BJ (cell line): ENCODE measurements at places on chromosomes 6 and 20. TPM values are rescaled to one million over a fixed set of nuclear protein-coding genes. Genes with fewer than 3 reads are reported as not detected.

- DNase-seq, result no peak
Measured at GRCh38 chr20:45823949-45824835, 2.9 kb downstream of the TNNC2 start.

GRCh38 chr6:64299176-64299575 lies 663.6 kb downstream of the PHF3 start:
- no peak for DNase-seq

GRCh38 chr6:168167431-168168315 lies 88.7 kb upstream of the FRMD1 start:
- DNase-seq, result no peak

DNA sequence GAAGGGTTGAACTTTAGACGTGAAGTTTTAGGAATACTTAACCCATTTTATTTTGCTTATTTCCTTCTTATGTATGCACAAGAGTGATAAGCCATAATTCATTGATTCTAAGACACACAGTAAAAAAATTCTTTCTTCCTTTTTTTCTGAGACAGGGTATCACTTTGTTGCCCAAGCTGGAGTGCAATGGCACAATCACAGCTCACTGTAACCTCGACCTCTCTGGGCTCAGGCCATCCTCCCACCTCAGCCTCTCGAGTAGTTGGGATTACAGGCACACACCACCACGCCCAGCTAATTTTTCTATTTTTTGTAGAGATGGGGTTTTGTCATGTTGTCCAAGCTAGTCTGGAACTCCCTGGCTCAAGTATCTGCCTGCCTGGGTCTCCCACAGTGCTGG lies 116.6 kb upstream of the RNF24 start:
- no peak for DNase-seq

DNA sequence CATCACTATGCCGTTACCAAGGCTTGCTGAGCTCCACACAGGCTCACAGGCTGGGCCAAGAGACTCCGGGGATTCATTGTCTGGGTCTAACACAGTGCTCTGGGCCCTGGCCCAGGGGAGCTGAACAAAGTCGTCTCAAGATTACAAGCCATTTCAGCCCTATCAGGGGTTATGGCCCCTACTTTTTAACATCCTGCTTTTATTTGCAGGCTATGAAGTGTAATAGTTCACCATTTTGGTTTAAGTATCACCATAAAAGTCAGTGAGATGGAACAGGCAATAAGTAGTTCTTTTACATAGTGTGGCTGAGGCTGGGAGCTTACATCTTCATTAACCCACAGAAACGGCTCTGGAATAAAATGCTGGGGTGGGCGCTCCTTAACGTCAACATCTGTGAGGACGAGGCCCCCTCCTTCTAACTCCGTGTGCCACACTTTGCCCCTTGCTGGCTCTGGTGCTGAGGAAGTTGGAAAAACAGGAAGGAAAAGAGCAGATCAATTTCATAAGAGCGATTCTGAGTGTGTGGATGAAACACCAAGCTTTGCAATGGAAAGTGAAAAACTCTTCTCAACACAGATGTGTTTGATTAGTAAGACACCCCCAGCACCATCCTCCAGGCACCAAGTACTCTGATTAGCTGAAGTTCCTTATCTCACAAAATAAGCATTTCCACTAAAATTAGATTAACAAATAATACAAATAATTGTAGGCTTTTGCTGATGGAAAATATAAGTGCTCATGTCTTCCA lies 447.3 kb downstream of the MAFB start:
- DNase-seq, result no peak

DNA sequence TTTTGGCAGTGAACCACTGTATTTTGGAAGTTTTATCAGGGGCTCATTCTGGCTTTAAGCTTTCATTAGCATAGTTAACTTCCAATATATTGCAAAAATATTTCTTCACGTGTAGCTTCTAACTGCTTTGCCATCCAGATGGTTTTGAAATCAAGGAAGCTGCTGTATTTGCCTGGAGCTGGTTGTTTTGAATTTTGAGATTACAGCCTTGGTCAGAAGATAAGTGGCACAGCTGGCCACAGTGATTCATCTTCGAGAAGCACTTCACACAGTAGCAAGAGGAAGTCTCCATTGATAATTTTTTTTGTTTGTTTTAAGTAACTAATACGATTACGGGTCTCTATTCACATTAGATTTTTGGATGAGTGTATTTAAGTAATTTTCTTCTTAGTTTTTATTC lies 3.8 kb downstream of the APCDD1L start:
- DNase-seq, result no peak

- no peak for DNase-seq
Measured at GRCh38 chr20:8492173-8492572, 360.1 kb downstream of the PLCB1 start.

- DNase-seq, result no peak
Measured at GRCh38 chr6:25453288-25453687, 174.1 kb downstream of the CARMIL1 start.

DNA sequence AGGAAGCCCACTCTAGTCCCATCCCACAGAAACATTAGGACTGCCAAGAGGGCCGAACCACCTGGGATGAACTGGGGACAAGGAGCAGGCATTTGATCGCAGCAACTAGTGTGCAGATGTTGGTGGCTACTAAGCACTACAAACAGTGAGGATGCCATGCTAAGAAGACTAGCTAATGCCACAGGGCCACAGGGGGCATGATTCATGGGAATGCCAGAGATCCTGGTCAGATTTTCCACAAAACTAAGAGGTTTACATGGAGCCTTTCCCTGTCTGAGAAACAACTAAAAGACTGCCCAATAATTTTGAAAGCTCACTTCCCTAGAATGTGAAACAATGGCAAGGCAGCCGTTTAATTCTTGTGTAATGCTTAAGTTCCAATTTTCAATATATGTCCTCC lies 375.9 kb upstream of the PTCHD4 start:
- DNase-seq, result no peak

- no peak for DNase-seq
Measured at GRCh38 chr6:158799051-158799792, 19.9 kb downstream of the EZR start.

- DNase-seq, result no peak
Measured at GRCh38 chr6:101585501-101585900, 192.0 kb downstream of the GRIK2 start.

The GLP1R gene
- polyA plus RNA-seq, result not detected in 2 replicates

The ATRN gene
- 54.1 and 55.7 TPM in 2 replicates for polyA plus RNA-seq

The TNXB gene
- 0.58 and 0.60 TPM in 2 replicates for polyA plus RNA-seq

The PRSS16 gene
- 0.21 and 0.23 TPM in 2 replicates for polyA plus RNA-seq
